Aorta (tissue), 5 donors: ENCODE measurements at places on chromosomes 7 and 10. TPM values are rescaled to one million over a fixed set of nuclear protein-coding genes. Genes with fewer than 3 reads are reported as not detected.

CCNJ gene
- total RNA-seq = 5.6 TPM

OPN1SW gene
- not detected for total RNA-seq

NUP42 gene
- total RNA-seq = 27.1 TPM

MBLAC1 gene
- total RNA-seq = 1.9 TPM

UBE2H gene
- 141 TPM for total RNA-seq

CXCL12 gene
- 122 TPM for total RNA-seq

CFAP43 gene
- total RNA-seq = 0.27 TPM

DNA sequence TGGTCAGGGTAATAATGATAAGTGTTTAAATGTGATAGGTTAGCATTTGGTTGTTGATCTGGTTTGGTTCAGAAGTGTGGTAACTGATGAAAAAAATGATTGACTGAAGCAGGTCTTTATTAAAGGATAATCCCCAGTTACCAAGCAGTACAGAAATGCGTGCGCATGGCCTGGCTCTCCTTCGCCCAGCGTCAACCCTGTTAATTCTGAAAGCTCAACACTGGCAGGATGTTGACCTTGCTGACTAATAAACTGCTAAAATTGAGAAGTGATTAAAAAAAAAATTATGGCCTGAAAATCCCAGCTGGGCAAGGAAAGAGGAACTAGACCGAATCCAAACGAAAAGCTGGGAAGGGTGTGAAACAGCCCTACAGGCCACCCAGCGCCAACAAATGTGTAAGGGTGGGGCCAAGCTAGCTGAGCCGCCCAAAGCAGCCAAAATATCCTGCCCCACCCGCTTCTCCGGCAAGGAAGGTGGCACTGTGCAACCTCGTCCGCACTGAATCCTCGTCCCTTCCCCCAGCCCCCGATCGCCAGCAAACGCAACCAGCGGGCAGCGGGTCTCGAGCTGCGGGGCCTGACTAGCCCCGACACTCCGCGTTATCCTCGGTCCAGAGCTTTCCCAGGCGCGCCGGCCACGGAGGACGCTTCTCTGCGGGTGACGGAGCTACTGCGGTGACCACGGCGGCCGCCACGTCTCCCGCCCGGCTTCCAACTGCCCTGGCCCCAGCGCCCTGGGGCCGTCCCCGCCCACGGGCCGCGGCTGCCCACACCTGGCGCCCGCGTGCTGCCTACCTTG, 561 bp downstream of the SHTN1 start:
- peak overlapping the region; percentile 14 for H3K27ac ChIP-seq
- H3K27me3 ChIP-seq = no peaks in the 10 kb centered on the region
- H3K36me3 ChIP-seq = no peaks in the 10 kb centered on the region
- no peaks in the 10 kb centered on the region for H3K4me1 ChIP-seq
- H3K4me3 ChIP-seq = peak overlapping the region; percentile 34

DNA sequence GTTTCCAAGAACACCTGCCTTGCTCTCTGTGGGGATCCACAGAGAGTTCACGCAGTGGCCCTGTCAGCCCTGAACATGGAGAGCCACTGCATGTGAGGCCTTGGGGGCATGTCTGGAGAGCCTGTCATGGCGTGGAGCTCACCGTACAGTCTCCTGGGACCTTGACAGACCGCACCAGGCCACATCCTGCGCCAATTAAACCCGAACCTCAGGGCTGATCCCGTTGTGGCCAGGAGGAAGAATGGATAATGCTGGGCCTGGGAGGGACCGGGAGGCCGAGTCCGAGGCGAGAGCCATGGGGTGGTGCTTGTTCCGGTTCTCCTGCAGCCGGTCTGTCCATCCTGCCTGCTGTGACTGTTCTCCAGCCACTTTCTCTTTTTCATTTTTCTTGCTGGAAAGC, 68.7 kb downstream of the DNAJB6 start:
- H3K27me3 ChIP-seq = no peaks in the 10 kb centered on the region
- H3K36me3 ChIP-seq = peaks cover 5% of the 10 kb centered on the region
- no peaks in the 10 kb centered on the region for H3K4me1 ChIP-seq
- no peak overlapping the region for H3K4me3 ChIP-seq

GRCh38 chr7:98969386-98969785, 91.1 kb downstream of the TRRAP start:
- no peak overlapping the region for H3K4me3 ChIP-seq
- no peak overlapping the region for H3K27ac ChIP-seq
- no peaks in the 10 kb centered on the region for H3K27me3 ChIP-seq
- H3K36me3 ChIP-seq = peaks cover 9% of the 10 kb centered on the region
- no peaks in the 10 kb centered on the region for H3K4me1 ChIP-seq

DNA sequence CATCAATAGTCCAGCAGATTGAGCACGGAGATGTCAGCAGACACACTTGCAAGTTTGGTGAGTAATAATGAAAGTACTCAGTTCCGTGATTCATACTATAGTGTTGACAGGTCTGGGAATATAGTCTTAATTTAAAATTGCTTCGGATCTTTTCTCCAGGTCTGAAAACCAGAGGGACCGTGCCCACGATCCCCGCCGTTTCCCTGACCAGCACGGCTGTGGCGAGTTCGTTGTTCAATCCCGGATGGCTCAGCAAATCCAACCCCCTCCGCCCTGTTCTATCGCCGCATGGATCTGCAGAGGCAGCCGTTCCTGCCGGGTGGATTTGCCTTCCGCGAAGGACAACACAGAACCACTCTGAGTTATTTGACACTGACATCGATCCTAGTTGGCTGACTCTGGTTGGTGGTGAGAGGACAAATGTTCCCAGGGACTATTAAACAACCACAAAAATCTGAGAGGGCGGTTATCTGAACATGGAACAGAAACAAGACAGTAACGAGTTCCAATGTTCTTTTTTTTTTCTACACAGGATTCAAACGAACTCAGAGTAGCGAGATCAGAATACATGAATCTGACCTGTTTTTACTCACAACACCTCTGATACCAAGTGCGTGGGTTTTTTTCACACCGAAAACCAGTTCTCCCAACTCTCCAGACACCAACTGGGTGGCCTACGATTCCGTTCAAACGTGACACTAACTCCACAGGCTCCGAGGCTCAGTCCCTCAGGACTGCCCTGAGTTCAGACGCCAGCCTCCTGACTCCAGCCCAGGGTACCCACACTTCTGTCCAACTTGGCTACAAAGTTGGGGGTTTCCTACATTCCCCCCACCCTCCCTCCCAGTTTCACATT, 52.7 kb downstream of the RBM17 start:
- no peaks in the 10 kb centered on the region for H3K4me1 ChIP-seq
- no peaks in the 10 kb centered on the region for H3K27me3 ChIP-seq
- DNase-seq = peak; percentile 83
- H3K27ac ChIP-seq = no peak overlapping the region
- peak overlapping the region; percentile 28 for H3K4me3 ChIP-seq

DNA sequence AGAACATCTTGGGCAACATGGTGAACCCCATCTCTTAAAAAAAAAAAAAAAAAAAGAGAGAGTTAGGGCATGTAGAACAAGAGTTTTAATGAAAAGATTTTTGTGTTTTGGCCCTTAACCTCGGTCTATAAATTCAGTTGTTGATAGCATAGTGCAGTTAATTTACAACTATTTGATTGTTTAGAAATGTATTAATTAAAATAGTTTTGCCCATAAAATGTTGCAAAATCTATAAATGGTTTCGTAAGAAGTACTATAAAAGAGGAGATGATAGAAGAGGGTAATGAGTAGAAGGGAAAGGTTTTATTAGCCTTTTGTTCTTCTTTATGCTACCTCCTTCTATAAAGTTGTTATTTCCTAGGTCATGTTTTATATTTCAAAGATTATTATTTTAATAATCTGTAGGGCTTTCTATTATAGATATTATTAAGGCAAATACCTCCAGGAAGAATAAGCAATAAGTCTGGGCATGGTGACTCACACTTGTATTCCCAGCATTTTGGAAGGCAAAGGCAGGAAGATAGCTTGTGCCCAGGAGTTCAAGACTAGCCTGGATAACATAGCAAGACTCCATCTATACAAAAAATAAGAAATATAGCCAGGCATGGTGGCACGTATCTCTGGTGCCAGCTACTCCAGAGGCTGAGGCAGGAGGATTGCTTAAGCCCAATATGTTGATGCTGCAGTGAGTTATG, 73.3 kb downstream of the MCU start:
- DNase-seq = no peak
- no peaks in the 10 kb centered on the region for H3K36me3 ChIP-seq
- no peak overlapping the region for H3K27ac ChIP-seq
- no peaks in the 10 kb centered on the region for H3K4me1 ChIP-seq

- no peaks in the 10 kb centered on the region for H3K4me1 ChIP-seq
- H3K36me3 ChIP-seq = no peaks in the 10 kb centered on the region
- no peak overlapping the region for H3K4me3 ChIP-seq
- H3K27me3 ChIP-seq = no peaks in the 10 kb centered on the region
- H3K27ac ChIP-seq = no peak overlapping the region
Observed at GRCh38 chr7:157718303-157719007, 381.7 kb downstream of the DNAJB6 start.

DNA sequence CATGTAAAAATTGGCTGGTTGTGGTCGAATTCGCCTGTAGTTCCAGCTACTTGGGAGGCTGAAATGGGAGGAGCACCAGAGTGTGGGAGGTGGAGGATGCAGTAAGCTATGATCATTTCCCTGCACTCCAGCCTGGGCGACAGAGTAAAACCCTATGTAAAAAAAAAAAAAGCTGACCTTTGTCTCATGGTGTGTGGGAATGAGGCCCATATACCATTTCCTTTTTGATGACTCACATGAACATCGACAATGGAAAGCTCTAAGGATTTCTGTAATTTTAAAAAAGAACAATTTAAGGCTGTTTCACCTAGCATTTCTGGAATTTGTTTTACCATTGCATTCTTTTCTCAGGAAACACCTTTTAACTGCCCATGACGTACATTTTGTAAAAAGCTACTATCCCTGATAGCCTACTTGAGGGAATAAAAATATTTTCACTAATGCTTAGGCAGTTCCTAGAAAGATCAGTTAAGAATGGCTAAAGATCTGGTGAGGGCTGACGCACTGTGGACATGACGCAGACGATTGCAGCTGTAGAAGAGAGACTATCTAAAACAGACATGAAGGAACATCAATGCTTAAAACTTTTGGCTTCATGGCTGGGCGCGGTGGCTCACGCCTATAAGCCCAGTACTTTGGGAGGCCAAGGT, 400.6 kb upstream of the IGFBP3 start:
- H3K27ac ChIP-seq = no peak overlapping the region
- no peaks in the 10 kb centered on the region for H3K27me3 ChIP-seq
- H3K36me3 ChIP-seq = no peaks in the 10 kb centered on the region
- no peak overlapping the region for H3K4me3 ChIP-seq
- DNase-seq = no peak

- H3K4me3 ChIP-seq = peak overlapping the region; percentile 99
- DNase-seq = no peak
- no peaks in the 10 kb centered on the region for H3K27me3 ChIP-seq
- no peaks in the 10 kb centered on the region for H3K36me3 ChIP-seq
- no peaks in the 10 kb centered on the region for H3K4me1 ChIP-seq
Observed at GRCh38 chr7:151517601-151518104, 2.0 kb downstream of the RHEB start.

GRCh38 chr7:101714097-101714496, 85.0 kb upstream of the MYL10 start:
- no peaks in the 10 kb centered on the region for H3K4me1 ChIP-seq
- no peaks in the 10 kb centered on the region for H3K27me3 ChIP-seq
- no peak overlapping the region for H3K27ac ChIP-seq
- H3K4me3 ChIP-seq = no peak overlapping the region
- DNase-seq = no peak

- no peaks in the 10 kb centered on the region for H3K4me1 ChIP-seq
- H3K27me3 ChIP-seq = no peaks in the 10 kb centered on the region
- H3K4me3 ChIP-seq = no peak overlapping the region
- no peak overlapping the region for H3K27ac ChIP-seq
Observed at GRCh38 chr7:24436131-24436920, 136.9 kb upstream of the PALS2 start.

- DNase-seq = no peak
- peaks cover 2% of the 10 kb centered on the region for H3K36me3 ChIP-seq
- H3K27ac ChIP-seq = no peak overlapping the region
- no peak overlapping the region for H3K4me3 ChIP-seq
- no peaks in the 10 kb centered on the region for H3K27me3 ChIP-seq
- H3K4me1 ChIP-seq = peaks cover 7% of the 10 kb centered on the region
Observed at GRCh38 chr10:44954042-44954441, 5.6 kb upstream of the RASSF4 start.

GRCh38 chr7:89336121-89336520, 540.6 kb upstream of the TEX47 start:
- H3K27me3 ChIP-seq = no peaks in the 10 kb centered on the region
- no peaks in the 10 kb centered on the region for H3K36me3 ChIP-seq
- H3K4me3 ChIP-seq = no peak overlapping the region
- H3K4me1 ChIP-seq = no peaks in the 10 kb centered on the region

- H3K27me3 ChIP-seq = no peaks in the 10 kb centered on the region
- H3K36me3 ChIP-seq = no peaks in the 10 kb centered on the region
- H3K4me1 ChIP-seq = peaks cover 10% of the 10 kb centered on the region
- H3K4me3 ChIP-seq = no peak overlapping the region
- peak overlapping the region; percentile 91 for H3K27ac ChIP-seq
- no peak for DNase-seq
Observed at GRCh38 chr10:77310288-77310840, 327.2 kb downstream of the KCNMA1 start.

- no peak for DNase-seq
- no peaks in the 10 kb centered on the region for H3K27me3 ChIP-seq
- H3K4me3 ChIP-seq = no peak overlapping the region
Observed at GRCh38 chr10:119714484-119714816, 11.4 kb upstream of the INPP5F start.

- no peak overlapping the region for H3K27ac ChIP-seq
- H3K36me3 ChIP-seq = no peaks in the 10 kb centered on the region
- H3K4me3 ChIP-seq = no peak overlapping the region
- no peak for DNase-seq
Observed at GRCh38 chr10:23338886-23339285, 5.7 kb downstream of the C10orf67 start.

GRCh38 chr7:14836571-14837189, 65.9 kb downstream of the DGKB start:
- H3K4me3 ChIP-seq = no peak overlapping the region
- H3K27me3 ChIP-seq = no peaks in the 10 kb centered on the region
- no peaks in the 10 kb centered on the region for H3K36me3 ChIP-seq
- H3K4me1 ChIP-seq = no peaks in the 10 kb centered on the region
- no peak for DNase-seq
- no peak overlapping the region for H3K27ac ChIP-seq

DNA sequence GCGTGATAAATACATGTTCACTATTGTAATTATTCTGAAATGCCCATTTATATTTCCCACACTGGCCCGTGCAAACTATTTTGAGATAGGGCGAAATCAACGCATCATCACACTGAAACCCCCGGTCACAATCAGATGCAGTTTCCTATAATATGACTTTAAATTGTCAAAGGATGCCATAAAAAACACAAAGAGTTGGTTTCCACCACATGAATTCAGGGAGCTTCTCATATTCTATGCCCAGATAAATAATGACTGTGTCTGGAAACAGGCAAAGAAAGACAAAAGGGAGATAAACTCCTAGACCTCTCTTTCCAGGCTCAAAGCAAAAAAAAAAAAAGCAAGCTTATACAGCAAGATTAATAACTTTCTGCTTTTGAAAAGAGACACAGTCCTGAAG, 375.8 kb upstream of the AKR1E2 start:
- no peaks in the 10 kb centered on the region for H3K27me3 ChIP-seq
- DNase-seq = no peak
- no peaks in the 10 kb centered on the region for H3K4me1 ChIP-seq
- no peak overlapping the region for H3K27ac ChIP-seq

DNA sequence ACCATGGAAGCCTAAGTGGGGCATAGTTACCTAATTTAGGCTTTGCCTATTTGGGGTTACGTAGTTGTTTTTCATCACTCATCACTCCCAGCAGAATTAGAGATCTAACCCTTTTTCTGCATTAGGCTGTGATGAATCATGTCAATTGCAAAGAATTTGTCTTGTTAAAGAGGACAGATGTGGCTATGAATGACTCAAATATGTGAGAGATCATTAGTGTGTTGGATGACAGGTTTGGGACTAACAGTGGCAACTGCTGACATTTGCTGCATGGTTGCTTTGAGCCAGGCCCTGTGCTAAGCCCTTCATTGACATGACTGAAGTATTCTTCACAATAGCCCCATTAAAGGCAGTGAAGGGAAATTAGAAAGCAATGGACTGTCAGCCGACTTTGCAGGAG, 83.4 kb upstream of the BMPER start:
- no peak overlapping the region for H3K4me3 ChIP-seq
- no peaks in the 10 kb centered on the region for H3K27me3 ChIP-seq
